ENCODE measurements at places on chromosomes 1 and 21.

GRCh38 chr1:243428617-243429342 is 172.9 kb downstream of the SDCCAG8 start:
- no peak for DNase-seq

DNA sequence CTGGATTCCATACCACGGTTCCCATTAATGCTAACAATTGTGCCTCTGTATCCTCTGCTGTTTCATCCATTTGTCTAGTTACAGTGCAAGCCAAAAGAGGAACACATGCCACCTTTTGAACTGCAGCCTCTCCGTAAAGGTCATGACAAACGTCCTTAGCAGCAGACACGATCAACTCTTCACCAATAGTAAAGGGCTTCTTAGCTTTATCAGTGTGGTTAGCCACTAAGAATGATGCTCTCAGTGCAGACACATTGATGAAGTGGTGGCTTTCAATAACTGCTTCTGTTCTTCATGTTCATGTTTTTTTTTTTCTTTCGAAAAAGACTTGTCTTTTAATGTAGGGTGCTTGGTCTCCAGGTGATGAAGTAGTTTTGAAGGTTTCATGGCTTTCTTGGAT is 14.3 kb downstream of the XPR1 start:
- DNase-seq: no peak

GRCh38 chr1:21518774-21519455 is 9.7 kb downstream of the ALPL start:
- no peak for DNase-seq

- peak; percentile 3 for DNase-seq
Measured at GRCh38 chr1:32014199-32014947, 705 bp downstream of the KHDRBS1 start.

- no peak for DNase-seq
Measured at GRCh38 chr1:29290414-29290985, 54.2 kb downstream of the PTPRU start.

DNA sequence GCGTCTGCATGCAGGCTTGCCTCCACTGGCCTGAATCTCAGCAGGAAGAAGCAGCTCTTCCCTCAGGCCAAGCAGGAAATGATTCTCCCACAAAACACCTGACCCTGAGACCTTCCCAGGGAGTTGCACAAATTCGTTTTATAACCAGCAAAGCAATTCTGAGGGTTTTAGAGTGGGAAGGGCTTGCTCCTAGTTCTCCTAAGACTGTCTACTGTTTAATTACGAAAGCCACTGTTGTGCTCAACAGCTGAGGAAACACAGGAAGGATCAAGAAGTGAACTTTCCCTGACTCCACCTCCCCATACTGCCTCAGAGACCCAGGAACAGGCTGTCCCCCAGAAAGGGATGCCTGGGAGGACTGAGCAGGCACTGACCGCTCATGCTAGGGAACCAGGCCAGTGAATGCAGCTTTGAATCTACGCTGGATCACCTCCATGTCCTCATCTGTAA is 37.0 kb upstream of the PUM1 start:
- DNase-seq: no peak

- no peak for DNase-seq
Measured at GRCh38 chr1:65424573-65424889, 4.1 kb downstream of the LEPR start.

GRCh38 chr1:231818337-231818736 is 191.7 kb downstream of the DISC1 start:
- DNase-seq: no peak

DNA sequence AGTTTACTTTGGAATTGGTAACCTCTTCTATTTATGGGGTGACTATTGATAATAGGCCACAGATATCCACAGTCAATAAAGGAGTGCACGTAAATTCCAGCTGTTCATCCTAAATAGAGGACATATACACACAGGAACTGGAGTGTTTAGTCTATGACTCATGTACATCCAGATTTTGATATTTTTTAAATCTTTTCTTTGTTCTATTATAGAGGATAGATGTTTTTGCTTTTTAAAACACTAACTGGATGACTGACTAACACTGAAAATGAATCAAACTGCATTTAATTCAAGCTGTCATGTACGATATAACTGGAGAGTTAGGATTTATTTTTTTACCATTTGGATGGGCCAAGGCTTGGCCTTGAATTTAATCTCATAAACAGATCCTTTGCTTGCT is 45.9 kb downstream of the RGL1 start:
- DNase-seq: no peak

GRCh38 chr1:236451796-236452373 is 57.8 kb downstream of the EDARADD start:
- DNase-seq: no peak

DNA sequence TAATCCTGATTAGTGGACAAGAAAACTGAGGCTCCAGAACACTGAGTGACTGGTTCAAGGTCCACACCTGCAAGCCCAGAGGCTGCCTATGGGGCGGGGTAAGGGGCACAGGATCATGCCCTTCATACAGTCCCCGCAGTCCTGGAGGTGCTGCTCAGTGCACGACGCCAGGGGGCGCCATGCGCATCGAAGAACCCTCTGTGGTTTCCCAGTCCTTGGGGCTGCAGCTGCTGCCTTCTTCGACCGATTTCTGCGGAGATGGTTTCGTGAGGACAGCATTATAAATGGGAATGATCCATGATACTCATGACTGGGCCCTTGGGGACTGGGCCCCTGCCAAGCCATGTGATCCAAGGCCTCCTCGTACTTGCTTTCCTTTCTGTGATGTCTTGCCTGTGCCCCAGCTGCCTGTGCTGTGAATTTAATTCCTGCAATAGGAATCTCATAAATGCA is 37.1 kb upstream of the ARHGEF10L start:
- DNase-seq: peak; percentile 81

DNA sequence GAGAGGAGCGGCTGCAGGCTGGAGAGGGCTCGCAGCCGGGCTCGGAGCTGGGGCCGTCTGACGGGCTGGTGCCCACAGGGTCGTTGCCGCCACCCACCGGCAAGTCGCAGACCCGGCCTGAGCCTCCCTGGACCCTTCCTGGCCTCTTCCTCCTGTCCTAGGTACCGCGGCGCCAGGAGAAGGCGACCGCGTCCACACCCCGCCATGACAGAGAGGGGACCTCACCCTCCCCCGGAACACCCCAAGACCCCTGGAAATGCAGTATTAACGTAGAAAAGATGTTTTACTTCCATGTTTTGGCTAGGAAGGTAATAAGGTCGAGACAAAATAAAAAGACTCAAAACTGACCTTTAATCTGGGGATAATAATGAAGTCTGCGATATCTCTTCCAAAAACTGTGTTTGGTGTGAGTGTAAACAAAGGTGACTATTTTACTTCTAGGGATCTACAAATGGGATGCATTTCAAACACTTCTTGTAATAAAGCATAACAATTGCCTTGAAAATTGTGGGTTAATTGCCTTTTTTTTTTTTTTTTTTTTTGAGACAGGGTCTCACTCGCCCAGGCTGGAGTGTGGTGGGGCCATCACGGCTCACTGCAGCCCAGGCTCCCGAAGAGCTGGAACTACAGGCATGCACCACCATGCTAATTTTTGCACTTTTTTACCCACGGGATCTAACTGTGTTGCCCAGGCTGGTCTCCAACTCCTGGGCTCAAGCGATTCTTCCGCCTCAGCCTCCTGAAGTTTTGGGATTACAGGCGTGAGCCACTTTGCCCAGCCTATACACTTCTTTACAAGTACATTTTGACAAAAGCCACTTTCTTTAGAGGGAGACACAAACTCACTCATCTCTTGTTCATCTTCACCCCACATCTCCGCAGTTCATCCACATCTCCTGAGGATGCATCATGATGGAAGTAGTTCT is 838 bp upstream of the RSRP1 start:
- DNase-seq: no peak

DNA sequence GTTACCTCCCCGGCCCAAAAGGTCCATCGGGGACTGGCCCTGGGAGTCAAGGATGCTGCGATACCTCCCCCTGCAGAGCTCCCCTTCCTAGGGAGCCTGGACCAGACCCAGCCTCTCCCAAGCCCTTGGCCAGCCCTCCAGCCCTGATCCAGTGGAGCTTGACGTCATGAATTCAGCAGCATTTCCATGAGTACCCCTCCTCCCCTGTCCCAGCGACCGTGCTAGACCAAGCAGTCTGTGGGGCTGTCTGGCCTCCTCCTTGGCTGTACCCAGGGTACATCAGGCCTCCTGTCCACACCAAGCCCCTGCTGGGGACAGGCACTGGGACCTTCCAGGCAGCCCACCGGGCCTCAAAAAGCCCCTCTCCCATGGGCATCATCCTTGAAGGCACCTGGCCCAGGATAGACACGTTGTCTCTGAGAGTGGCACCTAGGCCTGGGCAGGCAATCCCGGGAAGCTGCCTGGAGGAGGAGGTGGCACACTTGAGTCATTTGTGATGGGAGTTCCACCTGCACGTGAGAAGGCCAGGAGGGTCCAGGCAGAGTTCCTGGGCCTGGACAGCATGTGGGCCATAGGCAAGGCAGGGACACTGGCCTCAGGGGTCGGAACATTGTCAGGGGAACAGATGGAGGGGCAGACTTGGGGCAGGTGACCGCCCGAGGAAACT is 46.4 kb downstream of the WNT9A start:
- DNase-seq: no peak

GRCh38 chr21:43762303-43763128 is 13.6 kb downstream of the CSTB start:
- DNase-seq: no peak

- no peak for DNase-seq
Measured at GRCh38 chr1:174726167-174726879, 273.4 kb upstream of the CACYBP start.

GRCh38 chr1:70760154-70760553 is 287.5 kb downstream of the PTGER3 start:
- DNase-seq: no peak

GRCh38 chr1:234564035-234565029 is 45.6 kb downstream of the IRF2BP2 start:
- no peak for DNase-seq

DNA sequence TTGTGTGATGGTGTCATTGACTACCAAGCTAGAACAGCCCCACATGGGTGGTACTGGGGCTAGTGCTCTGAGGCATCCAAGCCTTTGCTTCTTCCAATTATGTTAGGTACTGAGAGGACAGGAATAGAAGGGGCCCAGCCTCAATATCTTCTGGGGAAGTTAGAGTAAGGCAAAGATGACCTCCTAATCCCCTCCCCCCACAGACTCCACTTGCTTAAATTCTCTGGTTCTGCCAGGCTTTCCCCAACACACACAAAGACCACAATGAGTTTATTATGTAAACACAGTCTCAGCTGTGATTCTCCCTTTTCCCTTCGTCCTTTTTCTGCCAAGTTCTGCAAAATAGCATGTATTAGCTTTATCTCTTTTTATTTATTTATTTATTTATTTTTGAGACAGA is 3.1 kb upstream of the TACSTD2 start:
- DNase-seq: no peak

DNA sequence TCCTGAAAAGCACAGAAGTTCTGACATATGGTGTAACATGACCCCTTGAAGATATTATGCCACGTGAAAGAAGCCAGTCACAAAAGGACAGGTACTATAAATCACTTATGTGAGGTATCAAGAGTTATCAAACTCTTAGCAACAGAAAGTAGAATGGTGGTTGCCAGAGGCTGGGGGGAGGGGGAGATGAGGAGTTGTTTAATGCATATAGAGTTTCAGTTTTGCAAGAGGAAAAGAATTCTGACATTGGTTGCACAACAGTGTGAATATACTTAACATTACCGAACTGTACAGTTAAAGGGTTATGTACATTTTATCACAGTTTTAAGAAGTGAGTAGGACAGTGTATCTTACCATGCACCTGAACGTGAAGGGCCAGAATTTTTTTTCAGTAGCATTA is 80.0 kb downstream of the USP25 start:
- no peak for DNase-seq

- DNase-seq: no peak
Measured at GRCh38 chr1:220894025-220894923, 15.0 kb downstream of the HLX start.

- no peak for DNase-seq
Measured at GRCh38 chr1:46805755-46806154, 6.9 kb downstream of the CYP4B1 start.

DNA sequence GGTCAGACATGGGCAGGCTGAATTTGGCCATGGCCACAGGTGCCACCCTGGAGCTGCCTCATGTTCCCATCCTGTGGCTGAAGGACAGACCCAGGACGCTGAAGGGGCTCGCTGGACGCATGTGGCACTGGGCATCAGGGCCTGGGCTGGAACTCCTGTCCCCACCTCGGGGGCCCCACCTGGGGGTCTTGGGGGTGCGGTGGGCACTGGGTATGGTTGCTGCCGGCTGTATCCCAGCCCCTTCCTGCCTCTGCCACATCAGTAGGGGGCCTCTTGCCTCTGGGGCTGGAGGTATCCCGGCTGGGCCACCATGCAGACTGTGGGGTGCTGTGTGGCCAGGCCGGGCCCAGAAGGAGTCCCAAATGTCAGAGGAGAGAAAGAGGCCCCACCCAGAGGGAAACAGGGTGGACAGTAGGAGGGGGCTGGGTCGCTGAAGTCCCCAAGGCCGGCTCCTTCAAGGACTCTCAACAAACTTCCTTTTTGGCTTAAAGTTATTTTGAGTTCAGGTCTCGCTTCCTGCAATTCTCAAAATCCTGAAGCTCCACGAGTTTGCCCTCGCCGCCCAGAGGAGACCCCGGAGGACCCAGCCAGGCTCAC is 78.7 kb downstream of the SIK1 start:
- DNase-seq: no peak

DNA sequence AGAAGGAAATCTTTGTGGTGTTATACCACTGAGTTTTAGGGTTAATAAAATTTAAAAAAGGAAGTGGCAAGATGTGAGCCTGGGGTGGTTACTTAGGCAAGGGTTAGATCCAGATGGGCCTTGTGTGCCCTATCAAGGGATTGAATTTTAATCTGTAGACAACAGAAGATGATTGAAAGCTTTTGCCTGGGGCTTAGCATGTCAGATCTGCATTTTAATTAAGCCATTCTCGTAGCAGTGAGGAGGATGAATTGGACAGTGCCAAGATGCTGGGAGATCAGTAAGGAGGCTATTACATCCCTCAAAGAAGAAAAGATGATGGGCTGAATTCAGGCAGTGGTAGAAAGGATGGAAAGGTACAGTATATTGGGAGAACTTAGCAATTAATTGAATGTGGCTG is 42.3 kb downstream of the HMGB4 start:
- DNase-seq: no peak

GRCh38 chr1:1406101-1406820 is 832 bp downstream of the MRPL20 start:
- no peak for DNase-seq

DNA sequence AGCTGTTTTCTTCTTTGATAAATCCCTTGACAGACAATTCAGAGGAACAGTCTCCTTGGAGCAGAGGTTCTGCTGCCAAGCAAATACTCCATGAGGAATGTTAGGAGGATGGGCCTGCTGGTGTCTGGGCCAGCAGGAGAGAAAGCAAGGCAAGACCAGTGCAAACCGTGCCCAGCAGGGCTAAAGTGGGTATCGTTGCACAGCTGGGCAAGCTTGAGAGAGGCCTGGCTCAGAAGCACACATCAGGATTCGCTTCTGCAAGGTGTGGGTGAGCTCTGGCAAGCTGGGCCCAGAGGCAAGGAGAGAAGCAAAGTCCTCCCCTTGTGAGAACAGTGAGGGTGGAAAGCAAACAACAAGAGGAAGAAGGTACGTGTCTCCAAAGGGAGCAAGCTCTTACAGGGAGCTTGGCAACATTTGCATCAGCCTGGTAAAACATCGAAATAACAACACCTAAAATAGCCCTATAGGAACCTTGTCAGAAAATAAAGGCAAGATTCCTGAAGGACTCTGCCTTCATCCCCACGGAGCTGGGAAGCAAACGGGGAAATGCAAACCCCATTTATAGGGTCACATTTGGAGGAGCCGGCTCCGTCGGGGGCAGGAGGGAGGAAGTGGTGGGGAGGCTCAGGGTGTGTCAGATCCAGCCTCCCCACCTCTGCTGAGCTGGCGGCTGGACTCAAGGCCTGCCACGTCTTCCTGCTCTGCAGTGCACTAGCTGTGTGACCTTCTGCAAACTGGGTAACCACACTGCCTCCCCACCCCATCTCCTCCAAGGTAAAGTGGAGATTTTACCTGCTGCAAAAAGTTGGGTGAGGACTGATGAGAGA is 62.3 kb upstream of the HIVEP3 start:
- DNase-seq: no peak

All from NCI-H187 (cell line).